ENCODE measurements at places on chromosomes 1 and 21.

GRCh38 chr1:28905921-28906666 is 8.3 kb upstream of the EPB41 start:
- DNase-seq: no peak

DNA sequence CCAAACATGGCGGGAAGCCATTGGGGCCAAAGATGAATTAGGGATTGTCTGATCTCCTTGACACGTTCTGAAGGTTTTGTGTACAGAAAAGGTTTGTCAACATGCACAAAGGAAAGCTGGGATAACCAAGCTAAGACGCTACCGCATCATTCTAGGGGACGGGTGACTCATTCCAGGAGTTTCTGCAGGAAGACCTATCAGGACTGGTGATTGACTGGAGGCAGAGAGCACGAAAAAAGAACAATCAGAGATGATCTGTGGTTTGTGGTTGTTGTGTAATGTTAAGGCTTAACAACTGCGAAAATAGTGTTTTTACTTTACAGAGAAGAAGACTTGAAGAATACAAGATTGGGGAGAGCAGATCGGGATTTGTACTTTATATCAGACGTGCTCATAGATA is 22.2 kb upstream of the ERG start:
- no peak for DNase-seq

DNA sequence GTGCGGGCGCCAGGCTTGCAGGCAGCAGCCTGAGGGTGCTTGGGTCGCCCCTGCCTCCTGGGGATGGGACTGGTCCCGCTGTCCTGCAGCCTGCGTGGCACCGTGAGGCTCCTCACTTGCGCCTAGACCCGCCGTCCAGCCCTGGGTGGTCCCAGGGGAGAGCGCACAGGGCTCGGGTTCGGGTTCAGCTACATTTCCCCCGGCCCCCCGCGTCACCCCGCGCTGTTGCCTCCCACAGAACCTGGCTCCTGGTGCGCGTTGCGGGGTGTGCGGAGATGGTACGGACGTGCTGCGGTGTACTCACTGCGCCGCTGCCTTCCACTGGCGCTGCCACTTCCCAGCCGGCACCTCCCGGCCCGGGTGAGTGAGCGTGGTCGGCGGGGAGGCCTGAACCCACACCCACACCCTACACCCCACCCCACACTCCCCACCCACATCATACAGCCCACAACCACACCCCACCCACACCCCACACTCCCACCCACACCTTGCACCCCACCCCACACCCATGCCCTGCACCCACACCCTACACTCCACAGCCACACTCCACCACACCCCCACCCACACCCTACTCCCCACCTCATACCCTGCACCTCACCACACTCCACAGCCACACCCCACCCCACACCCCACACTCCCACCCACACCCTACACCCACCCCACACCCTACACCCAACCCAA is 6.2 kb upstream of the PFKL start:
- peak; percentile 9 for DNase-seq

- DNase-seq: no peak
Observed at GRCh38 chr1:25922056-25922970, 16.1 kb upstream of the STMN1 start.

- no peak for DNase-seq
Observed at GRCh38 chr21:45295576-45296365, 8.1 kb upstream of the POFUT2 start.

GRCh38 chr1:151416231-151416630 is 16.9 kb downstream of the PSMB4 start:
- DNase-seq: no peak

DNA sequence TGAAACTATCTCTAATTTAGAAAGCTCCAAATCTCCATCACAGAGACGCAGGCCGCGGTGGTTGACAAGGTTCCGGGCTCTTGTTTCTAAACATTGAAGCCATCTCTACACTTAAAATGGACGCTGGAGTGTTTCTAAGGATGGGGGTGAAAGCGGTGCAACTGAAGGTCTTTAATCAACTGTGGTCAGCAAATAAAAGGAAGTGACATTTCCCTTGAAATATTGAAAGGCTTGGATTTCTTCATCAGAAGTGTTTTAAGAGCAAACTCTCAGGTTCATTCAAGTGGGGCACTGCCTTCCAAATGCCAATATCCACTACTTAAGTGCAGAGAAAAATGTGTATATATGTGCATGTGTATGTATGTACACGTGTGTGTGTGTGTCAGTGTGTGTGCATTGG is 117.3 kb downstream of the KAZN start:
- DNase-seq: no peak

DNA sequence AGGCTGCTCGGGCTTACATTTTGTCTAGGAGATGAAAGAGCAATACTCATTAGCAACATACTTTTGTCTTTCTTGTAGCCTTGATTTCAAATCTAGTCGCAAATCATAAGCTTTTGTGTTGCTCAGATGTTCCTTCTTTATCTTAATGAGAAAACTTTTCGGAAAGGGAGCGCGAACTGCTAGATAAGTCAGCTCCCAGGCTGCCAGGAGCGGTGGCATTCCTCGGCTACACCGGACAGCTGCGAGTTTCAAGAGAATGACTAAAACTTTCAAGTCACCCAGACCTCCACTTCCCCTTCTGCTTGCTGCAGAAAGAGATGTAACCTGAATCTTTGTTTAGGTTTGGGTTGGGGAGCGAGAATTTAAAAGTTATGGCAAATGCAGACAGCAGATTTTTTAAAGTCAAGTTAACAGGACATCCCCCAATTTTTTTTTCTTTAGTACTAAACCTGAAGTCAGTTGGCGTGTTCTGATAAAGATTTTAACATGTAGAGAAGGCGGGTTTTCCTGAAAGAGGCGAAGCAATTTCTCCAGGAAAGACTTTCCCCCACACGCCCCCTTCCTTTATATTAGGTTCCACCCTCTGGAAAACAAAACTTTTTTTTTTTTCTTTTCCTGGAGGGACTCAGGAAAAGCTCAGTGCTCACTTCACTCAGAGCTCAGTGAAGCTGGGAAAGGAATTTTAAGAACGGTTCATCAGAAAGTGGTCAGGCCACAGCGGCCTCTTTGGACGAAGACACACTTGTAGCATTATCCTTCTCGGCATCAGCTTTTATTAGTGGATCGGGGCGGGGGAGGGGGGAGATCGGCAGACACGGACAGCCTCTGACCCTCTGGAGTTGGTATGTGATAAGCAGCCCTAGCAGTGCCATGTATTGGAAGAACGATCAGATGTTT is at the start of gene LHX8:
LHX8 (plus strand) TSS at position 639 of the 897 bp plus-strand sequence. CDS start 2,227 bp downstream, outside the sequence.
- DNase-seq: no peak
